ENCODE measurements at places on chromosomes 2 and 18.
A peak's percentile ranks its signal among the peaks of the same experiment; 100 is the strongest.

GRCh38 chr2:178528647-178529046 lies 48.4 kb downstream of the PLEKHA3 start:
- DNase-seq = no peak

- peak; percentile 53 for DNase-seq
Measured at GRCh38 chr18:9971313-9971920, 57.6 kb downstream of the VAPA start.

GRCh38 chr18:32911660-32912284 lies 138.9 kb upstream of the KLHL14 start:
- no peak for DNase-seq

- peak; percentile 63 for DNase-seq
Measured at GRCh38 chr2:124025171-124025580, at the start of gene CNTNAP5. Gene CNTNAP5 (plus strand): TSS chr2:124025287. CDS start chr2:124025651, 364 bp downstream.

GRCh38 chr18:26357960-26358359 lies 131.7 kb downstream of the TAF4B start:
- no peak for DNase-seq

GRCh38 chr2:13515254-13515653 lies 798.5 kb downstream of the TRIB2 start:
- DNase-seq = no peak

- no peak for DNase-seq
Measured at GRCh38 chr18:36558234-36558633, 260.7 kb downstream of the FHOD3 start.

DNA sequence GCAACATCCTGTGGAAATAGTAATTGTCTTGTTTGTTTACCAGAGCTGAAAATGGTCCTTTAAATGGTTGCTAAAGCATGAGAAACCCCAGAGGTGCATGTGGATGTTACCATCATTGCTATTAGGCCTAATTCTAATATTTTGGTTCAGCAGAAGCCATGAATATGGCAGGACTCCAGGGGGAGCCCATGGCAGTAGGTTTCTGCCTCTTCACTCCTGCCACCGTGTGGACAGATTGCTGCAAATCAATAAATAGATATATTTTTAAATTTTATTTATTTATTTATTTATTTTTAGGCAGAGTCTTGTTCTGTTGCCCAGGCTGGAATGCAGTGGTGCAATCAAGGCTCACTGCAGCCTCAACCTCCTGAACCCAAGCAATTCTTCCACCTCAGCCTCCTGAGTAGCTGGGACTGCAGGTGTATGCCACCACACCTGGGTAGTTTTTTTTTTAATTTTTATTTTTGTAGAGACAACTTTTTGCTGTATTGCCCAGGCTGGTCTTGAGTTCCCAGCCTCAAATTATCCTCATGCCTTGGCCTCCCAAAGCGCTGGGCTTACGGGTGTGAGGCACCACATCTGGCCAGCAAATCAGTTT lies 54.9 kb upstream of the CAPN13 start:
- peak; percentile 58 for DNase-seq

DNA sequence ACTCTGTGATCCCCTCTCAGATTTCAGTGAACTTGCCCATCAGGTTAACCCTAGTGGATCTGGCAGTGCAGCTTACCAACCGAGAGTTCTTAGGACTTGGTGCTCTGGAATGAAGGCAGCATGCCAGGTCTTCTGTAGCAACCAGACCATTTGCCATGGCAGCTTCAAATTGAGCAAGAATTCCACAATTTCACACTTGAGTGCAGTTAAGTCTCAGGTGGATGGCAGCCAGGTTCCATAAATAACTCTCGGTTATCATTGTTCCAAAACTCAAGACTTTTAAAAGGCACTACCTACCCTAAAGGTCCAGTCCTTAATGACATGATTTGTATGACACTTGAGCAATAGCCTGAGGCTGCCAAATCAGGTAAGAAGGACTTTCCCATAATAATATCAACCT lies 48.1 kb downstream of the GALNT3 start:
- DNase-seq = no peak

DNA sequence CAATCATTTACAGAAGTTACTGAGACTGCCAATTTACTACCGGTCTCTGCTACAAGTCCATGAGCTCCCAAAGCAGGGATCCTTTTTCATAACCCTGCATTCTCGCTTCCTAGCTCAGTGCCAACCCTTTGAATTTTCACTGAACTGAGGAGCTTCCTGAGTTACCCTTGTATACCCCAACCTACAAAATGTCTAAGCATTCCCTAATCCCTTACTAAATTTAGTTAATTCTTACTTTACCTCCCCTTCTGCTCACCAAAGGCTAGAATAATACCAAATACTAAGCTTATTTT lies 9.6 kb downstream of the MAT2A start:
- DNase-seq = no peak

- no peak for DNase-seq
Measured at GRCh38 chr2:216052420-216052819, 29.2 kb downstream of the PECR start.

DNA sequence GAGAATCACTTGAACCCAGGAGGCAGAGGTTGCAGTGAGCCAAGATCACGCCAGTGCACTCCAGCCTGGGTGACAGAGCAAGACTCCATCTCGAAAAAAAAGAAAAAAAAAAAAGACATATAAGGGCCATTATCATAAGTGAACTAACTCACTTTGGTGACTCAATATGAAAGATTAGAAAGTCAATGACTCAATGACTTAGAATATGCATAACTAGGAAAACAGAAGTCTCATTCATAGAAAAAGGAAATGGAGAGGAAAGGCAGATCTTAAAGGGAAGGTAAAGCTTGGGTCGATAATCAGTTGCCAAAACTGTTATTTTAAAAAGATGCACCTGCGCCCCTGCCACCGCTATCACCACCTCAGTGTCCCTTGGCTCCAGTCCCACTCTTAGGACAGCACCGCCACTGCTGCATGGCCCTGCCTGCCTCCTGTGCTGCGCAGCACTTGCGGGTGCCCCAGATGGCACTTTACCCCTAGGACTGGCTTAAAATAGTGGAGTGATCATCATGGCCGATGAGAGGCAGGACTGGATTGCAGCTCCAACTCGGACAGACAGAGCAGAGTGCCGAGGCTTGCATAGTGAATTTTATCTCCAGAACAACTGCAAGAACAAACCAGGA lies 54.7 kb downstream of the INO80D start:
- DNase-seq = no peak

- DNase-seq = no peak
Measured at GRCh38 chr2:53740170-53740569, 27.4 kb upstream of the CHAC2 start.

- DNase-seq = no peak
Measured at GRCh38 chr2:64847930-64848329, 141.3 kb upstream of the SLC1A4 start.

DNA sequence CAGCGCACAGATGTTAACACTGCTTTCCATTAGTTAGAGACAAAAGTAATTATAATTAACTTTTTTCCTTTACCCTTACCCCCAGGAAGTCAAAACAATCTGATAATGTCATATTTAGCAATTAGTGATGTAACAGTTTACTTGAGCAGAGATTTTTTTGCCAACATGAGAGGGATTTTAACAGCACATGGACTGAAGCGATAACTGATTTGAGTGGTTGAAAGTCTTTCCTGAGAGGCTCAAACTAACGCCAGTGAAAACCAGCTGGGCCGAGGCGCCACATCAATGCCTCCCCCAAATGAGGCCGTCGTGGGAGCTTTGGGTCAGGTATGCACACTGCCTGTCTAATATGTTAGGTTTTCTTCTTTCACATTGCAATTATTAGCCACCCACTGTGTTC lies 469.9 kb upstream of the SMIM21 start:
- no peak for DNase-seq

DNA sequence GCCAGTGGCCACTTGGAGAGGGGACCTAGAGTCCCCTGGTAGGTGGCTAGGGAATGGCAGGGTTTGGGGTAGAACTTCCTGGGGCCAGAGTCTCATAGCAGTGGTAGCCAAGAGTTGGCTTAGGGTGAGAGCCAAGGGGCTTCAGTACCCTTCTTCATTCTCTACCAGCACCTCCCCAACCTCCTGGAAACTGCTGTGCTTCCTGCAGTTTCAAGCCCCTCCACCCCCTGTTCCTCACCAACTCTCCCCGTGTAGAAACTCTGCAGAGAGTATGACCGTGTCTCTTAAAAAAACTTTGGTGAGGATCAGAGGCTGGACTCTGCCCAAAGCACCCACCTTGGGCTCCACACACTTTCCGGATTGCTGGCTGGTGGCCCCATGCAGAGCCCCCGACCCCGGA lies 159.6 kb downstream of the MSH2 start:
- DNase-seq = no peak

DNA sequence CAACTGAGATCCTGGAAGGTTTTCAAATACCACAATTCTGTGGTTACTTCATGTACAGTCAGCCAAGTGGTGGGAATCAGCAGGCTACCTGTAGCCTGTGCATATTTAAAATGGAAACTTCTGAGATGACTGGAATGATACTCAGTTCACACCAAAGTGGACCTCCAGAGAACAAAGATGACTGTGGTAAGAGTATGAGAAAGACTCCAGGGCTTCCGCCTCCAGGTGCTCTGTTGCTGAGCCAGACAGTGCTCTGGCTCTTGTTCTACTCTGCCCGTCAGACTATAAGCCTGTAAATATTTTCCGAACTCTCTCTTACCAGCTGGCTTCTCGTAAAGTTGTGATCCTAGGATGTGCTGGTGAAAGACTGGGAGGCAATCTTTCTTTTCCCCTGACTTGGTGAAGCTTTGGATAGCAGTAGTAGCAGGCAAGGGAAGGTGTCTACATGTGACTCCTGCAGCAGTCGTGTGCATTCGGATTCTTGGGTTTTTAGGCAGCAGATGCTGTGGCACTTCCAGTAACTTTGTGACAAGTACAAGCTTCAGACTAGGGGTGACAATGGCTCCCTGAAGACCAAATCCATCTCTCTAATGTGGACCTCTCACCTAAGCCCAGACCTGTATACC lies 23.1 kb downstream of the ST3GAL5 start:
- no peak for DNase-seq

DNA sequence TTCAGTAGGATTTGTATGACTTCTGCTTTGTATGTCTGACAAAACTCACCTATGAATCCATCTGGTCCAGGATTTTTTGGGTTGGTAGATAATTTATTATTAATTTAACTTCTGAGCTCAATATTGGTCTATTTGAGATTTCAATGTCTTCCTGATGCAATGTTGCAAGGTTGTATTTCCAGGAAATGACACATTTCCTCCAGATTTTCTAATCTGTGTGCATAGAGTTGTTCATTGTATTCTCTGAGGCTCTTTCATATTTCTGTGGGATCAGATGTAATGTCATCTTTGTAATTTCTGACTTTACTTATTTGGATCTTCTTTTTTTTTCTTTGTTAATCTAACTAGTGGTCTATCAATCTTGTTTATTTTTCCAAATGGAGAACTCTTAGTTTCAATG lies 584.7 kb upstream of the SETBP1 start:
- no peak for DNase-seq

GRCh38 chr2:185644828-185645227 lies 93.8 kb upstream of the FSIP2 start:
- DNase-seq = no peak

DNA sequence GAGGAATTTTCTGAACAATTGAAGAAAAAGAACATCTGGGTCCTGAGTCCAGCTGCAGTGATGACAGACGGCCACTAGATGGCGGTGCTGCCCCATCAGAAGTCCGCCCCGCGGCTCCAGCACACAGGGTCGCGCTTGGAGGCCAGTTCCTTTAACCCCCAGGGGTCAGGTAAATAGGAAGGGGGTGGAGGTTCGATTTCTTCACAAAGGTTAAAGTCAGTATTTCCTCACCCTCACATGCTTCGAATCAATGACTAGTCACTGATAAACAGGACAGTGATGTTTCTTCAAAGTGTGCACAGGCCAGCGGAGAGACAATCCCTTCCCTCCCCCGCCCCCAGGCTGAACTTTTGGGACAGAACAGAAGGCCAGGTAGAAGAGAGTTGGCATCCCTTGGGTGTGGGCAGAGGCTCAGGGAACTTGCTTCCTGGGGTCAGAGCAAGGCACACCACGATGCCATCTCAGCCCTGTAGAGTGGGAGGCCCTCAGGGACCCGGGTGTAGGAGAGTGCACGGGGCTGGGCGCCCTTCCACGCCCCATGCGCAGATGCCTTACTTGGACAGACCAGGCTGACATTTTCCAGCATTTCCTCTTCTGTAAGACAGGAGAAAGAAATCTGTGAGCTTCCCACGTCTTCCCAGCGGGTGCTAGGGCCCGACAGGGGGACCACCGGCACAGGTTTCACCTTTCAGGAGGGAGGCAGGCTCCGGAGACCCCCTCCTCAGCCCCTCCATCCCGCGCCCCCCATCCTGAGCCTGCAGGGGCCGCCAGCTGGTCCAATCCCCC lies 722 bp downstream of the APOB start:
- peak; percentile 84 for DNase-seq

DNA sequence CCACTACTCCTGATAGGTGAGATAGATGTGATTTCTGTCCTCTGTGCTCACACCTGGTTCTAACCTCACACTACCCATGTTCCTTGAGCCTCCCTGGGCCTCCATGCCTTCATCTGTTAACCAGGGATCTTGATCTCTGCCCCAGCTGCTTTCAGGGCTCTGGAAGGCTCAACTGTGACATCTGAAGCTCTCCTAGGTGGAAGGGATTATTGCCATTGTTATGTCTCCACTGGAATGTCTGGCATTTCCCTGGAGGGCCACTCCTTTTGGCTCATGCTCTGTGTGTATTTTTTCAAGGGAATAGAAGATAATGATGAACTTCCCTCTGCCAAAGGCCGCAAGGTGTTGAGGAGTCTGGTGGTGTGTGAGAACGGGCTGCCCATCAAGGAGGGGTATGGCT lies 41.2 kb downstream of the PCARE start:
- no peak for DNase-seq

- no peak for DNase-seq
Measured at GRCh38 chr2:19767899-19768298, 133.9 kb downstream of the TTC32 start.

GRCh38 chr2:24122366-24123194 lies 554 bp downstream of the PFN4 start:
- no peak for DNase-seq

DNA sequence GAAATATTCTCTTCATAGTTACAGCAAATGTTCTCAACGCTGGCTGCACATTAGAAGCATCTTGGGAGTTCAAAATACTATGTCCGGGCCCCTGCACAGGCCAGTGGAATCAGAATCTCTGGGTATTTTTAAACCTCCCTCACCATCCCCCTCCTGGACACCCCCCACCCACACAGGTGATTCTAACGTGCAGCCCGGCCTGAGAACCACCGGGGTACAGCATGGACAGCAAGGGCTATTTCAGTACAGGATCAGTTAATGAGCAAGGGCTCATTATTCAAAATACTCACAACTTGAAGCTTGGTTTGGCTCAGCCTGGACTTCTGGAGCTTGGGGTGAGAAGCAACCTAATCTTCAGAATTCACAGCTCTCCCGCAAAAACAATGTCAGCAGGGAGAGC lies 31.4 kb downstream of the INO80C start:
- no peak for DNase-seq

GRCh38 chr2:128786741-128787478 lies 468.2 kb upstream of the HS6ST1 start:
- no peak for DNase-seq

GRCh38 chr2:98158305-98158704 lies 71.3 kb downstream of the VWA3B start:
- no peak for DNase-seq

Measured in pancreas (tissue), 10 donors.